Fibroblast of gingiva (primary cell): ENCODE measurements at places on chromosomes 7 and 10.

DNA sequence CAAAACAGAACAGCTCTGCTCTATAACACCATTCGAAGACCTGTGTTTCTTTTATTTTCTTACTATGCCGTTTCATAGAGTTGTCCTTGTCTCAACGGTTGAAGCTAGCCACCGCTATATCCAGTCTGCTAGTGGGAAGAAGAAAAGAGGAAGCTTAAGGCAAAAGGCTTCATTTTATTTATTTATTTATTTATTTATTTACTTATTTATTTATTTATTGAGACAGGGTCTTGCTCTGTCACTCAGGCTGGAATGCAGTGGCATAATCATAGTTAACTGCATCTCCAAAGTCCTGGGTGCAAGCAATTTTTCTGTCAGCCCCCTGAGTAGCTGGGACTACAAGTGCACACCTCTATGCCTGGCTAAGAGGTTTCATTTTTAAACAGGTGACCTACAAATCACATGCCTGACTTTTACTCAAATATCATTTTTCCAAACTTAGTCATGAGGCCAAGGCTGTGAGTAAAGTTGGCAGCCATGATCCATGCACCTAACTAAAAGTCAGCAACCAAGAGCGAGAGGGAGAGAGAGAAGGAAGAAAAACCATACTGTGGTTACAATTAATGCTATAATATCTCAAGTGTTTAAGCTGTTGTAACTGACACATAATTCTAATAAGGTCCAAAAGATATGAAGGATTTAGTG, 1305.3 kb upstream of the LRRTM3 start:
- DNase-seq = no peak

DNA sequence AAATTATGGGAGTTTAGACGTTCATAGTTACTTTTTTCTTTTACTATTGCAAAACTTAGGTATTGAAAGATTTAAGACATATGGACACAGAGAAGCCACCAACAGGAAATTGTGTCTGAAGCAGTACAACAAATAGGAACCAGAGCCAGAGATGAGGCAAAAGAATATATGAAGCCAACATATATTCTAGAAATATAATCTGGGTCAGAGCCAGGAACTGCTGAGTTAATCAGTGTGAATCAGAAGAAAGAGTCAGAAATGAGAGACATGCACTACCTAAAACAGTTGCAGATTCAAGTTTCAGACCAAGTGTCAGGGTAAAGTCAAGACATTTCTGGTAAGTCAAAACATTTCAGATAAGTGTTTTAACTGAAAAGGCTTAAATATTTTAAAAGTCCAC, 67.7 kb downstream of the DGKB start:
- DNase-seq = peak; percentile 21

- peak; percentile 19 for DNase-seq
These were observed 112.6 kb downstream of the TPK1 start for GRCh38 chr7:144723301-144723700.

DNA sequence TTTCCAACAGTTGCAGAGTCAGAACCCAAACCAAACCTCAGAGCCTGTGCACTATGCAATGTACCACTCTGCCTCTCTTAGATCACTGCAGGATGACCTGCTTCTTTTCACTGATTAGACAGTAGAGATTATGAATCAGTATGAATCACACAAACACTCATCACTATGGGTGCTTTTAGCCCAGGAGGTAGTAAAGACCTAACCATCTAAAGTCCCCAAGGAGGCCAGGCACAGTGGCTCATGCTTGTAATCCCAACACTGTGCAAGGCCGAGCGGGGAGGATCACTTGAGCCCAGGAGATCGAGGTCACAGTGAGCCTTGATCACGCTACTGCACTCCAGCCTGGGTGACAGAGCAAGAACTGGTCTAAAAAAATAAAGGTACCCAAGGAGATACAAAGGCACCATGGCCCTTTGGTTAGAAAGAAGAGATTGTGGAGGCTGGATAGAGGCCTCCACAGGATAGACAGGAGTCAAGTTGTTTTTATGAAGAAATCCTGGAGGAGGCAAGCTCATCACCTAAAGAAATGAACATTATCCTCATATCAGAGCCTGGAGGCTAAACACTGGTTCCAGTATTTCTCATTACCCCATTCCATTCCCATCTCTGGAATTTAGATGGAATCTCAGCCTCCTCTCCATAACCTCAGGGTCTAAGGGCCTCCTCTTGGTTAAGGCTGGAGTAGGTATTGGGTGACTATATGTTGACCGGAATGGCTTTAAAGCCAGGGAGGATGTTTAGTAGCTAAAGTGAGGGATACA, 12.9 kb downstream of the SEC31B start:
- no peak for DNase-seq

- DNase-seq = no peak
These were observed 948 bp downstream of the TMEM229A start for GRCh38 chr7:124031919-124032318.

GRCh38 chr7:121054925-121055324, 66.4 kb downstream of the CPED1 start:
- DNase-seq = no peak

- no peak for DNase-seq
These were observed 76.2 kb upstream of the SLC25A13 start for GRCh38 chr7:96397936-96398598.

DNA sequence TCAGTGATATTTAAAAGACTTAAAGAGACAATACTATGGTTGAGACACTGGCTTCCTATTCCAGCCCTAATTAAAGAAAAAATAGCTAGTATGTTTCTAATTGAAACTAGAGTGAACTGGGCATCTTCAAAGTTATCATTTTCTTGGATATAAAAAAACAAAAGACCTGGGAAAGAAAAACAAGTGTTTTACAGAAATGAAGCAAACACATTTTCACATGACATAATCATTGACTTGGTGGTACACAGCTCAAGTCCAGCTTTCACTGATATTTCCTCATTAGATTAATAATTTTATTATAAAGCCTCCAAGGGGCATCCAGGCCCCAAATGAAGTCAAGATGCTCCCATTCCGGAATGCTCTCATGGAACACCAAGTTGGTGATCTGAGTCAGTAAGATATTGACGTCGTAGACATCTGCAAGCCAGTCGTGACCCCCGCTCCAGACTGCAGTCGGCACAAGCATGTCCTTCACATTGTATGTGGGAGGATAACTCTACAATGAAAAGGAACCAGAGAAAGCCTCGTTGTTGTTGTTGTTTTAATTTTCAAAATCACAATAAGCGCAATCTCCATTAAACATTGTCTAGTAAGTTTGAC, 7.5 kb upstream of the CH25H start:
- no peak for DNase-seq

GRCh38 chr10:73765066-73765465, 16.8 kb upstream of the CHCHD1 start:
- no peak for DNase-seq

DNA sequence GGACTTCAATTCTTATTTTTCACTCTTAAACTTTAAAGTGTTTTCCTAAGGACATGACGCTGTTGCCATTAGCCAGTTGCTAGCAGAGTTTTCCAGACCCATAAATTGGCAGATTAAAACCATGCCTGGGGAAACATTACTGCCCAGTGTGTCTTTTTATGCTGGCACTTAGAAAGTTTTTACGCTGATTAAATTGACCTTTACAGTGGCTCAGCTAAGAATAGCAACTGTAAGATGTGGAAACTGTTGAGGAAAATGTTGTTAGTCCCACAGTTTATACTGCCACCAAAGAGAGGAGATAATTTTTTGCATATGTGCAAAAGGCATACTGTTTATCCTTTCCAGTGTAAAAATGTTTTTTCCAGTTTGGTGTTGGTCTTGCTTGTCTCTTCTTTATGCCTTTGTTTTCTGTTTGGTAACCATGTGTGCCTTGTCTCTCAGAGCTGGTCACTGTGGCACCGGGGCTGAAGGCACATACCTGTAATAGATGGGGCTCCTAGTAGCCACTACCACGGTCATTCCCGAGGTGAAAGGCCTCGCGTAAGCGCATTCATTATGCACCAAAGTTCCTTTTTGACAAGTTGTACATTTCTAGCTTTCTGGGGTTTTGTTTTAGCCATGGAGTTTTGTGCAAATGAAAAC, 45.3 kb downstream of the CYP17A1 start:
- DNase-seq = peak; percentile 94

DNA sequence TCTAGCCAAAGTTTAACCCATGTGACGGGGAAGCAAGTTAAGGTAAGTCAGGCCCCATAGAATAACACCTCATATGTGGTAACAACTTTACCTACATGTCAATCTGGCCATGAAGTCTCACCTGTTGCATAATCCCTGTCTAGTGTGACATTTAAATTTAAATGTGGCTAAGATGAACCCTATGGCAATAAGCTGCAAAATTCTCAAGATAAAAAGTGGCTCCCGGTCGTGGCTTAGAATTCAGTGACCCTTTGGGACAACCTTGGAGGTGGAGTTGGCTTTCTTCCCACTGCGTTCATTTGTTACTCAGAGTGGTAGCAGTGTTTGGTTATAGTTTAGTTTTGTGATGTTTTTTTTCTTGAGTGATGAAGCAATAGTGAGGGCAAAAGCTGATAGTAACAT, 90.6 kb downstream of the ARID5B start:
- DNase-seq = peak; percentile 71

DNA sequence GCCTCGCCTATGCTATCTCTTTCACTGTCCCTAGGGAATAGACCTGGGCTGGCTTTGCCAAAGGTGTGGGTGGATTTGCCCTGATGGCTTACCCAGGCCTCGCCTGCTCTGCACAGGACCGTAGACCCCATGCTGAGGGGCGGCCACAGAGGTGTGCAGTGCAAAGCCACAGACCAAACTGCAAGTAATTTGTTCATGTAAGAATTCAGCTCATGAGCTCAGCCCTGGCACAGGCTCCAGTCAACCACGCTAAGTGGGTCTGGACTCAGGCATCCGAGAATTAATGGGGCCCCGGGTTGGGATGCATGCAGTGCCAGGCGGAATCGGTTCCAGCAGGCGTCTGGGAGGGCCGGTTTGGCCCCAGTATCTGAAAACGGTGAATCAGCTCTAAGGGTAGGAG, 445.2 kb downstream of the DNAJB6 start:
- DNase-seq = no peak

GRCh38 chr10:133235932-133236331, 1.7 kb upstream of the VENTX start:
- no peak for DNase-seq

DNA sequence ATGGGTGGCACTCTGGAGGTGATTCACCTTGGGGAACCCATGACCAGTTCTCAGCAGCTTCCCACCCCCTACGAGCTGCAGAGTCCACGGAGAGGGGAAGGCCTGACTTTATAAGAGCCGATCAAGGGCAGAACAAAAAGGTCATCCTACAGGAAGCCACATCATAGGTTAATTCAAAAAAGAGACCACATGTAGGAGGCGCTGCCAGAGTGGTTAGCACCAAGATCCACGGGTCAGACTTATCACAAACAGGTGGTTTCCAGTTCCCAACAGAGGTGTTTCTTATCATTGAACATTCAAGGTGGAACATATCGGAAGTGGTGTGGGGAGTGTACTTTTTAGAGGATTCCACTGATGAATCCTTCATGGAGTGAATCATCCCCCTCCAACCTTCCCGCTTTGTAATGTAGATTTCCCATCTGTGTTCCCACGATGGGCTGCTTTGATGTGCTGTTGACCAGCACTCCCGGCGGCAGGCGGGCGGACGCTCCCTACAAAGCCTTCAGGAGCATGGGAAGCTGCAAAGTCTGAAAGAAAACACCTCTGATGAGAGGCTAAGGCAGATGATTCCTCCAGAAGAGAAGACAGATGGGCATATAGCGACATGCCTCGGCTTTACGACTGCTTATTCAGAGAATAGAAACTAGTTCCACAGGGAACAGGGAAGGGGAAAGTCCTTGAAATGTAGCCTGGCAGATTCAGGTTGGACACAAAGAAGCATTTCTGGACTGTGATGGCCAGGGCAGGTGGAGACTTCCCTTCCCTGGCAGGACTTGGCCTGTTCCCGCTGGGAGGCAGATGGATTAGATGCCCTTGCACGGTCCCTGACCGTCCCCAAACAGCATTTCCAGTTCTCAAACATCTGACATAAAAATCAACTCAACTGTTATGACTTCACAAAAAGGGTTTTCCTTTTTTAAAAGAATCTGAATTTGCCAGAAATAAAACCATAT, 66.5 kb downstream of the AFAP1L2 start:
- no peak for DNase-seq

GRCh38 chr10:73233883-73234282, 13.2 kb downstream of the DNAJC9 start:
- no peak for DNase-seq

DNA sequence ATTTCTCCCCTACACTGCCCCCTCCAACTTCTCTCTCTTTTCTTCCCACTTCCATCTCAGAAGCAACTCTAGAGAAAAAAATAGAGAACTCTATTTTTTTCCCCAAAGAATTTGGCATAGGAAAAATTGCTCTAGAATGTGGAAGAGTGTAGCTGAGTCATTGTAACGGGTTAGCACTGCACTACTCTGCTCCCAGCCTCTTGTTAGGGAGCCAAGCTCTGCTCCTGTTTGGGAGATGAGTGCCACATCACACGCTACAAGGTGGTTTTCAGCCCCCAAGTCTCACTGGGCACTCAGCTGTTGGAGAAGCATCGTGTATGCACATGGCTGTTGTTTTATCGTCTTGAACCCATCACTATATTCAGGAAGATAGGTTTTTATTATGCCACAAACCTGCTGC, 136.4 kb downstream of the BMPER start:
- no peak for DNase-seq

DNA sequence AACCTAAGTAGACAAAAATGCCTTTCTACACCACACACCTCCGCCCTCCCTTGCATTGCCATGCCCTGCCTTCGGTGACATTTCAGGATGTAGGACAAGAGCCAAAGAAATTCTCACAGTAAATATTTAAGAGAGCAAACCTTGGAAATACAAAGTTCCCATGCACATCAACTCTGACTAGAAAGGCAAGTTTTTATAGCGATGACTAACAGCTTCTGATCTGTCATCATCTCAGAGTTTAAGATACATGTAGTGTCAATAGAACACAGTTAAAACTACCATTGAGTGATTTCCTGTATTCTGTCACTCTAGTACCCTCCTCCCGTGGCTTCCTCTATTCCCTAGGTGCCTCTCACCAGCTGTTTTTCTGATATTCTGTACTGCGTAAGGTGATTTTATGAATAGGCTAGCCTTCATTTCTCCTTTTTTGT, 20.7 kb downstream of the SLC16A9 start:
- DNase-seq = no peak

GRCh38 chr7:11317766-11318165, 344.1 kb downstream of the PHF14 start:
- no peak for DNase-seq

DNA sequence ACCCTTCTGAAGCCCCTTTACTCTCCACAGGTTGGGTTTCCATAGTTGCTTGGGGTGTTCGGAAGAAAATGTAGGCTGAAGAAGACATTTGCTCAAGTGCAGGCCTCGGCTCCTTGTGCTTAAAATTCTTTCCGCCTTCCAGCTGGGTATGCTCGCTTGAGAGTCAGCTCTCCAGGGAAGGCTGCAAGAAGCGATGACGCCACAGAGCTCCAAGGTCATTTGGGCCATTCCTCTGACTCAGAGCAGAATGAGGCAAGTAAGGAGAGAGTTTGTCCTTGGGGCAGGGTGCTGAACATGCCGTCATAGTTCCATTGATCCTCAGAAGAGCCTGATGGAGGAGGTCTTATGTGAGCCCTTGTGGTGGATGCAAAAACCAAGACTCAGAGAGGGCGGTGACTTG, 27.4 kb upstream of the HSPA12A start:
- DNase-seq = peak; percentile 7
